Activated naive CD4-positive, alpha-beta T cell treated with Interleukin-2 at 50 U/mL for 16 hours (primary cell): ENCODE measurements at places on chromosomes 2 and 18.

DNA sequence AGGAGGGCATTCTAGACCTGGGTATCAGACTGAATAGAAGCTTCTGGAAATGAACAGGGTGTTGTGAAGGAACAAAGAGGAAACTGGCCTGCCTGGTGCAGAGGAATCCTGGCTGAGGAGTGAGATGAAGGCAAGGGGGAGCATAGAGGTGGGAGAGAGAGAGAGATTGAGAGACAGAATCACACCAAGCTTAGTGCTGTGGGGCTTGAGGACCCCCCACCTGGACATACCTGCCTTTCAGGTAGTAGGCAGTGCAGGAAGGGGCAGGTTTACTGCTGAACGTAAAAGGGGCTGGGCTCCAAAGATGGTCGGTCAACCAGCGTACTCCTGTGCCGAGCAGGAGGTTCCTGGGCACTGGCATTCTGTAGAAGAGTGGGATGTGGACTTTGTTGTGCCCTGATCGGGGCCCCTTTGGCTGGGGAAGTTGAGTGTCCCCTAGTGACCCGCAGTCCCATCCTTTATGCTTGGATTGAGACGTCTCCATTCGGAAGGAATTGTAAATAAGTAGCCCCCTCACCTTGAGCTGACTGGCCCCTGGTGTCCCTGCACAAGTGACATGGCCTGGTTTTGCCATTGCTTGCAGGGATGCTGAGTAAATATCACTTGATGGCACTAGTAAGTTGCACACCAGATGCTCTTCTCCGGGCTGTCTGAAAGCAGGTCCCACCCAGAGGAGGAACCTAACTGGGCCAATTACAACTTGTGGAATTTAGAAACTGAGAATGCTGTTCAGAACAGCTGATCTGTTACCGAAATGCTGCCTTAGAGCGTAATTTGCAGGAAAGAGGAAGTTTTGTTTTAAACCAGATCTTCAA is 1.4 kb downstream of the UBE2F start:
- peak; percentile 34 for DNase-seq

DNA sequence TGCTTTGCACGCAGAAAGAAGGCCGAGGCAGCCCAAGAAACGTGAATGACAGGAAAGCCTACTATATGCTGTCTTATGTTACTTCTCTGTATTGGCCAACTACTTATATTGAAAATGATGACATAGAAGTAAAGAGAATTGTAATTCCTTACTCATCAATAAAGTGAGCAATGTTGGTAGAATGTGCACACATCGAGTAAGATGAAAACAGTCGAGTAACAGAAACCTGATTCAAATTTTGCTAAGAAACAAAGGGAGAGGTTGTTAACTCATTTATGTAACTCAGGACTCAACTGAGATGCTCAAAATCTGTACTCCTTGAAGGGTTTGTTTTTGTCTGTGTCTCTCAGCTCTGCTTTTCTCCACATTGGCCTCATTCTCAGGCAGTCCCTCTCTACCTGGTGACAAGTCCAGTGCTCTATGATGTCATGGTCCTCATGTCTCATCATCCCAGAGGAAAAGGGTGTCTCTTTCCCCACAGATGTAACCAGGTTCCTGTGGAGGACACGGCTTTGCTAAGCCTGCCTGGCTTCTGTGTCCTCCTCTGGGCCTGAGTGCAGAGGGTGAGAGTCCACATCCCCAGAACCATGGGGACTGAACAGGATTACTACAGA is 30.3 kb upstream of the CCDC93 start:
- DNase-seq: no peak

- no peak for DNase-seq
Observed at GRCh38 chr2:62593825-62594224, 87.8 kb upstream of the TMEM17 start.

GRCh38 chr2:156883804-156884203 is 373.7 kb upstream of the GALNT5 start:
- no peak for DNase-seq

DNA sequence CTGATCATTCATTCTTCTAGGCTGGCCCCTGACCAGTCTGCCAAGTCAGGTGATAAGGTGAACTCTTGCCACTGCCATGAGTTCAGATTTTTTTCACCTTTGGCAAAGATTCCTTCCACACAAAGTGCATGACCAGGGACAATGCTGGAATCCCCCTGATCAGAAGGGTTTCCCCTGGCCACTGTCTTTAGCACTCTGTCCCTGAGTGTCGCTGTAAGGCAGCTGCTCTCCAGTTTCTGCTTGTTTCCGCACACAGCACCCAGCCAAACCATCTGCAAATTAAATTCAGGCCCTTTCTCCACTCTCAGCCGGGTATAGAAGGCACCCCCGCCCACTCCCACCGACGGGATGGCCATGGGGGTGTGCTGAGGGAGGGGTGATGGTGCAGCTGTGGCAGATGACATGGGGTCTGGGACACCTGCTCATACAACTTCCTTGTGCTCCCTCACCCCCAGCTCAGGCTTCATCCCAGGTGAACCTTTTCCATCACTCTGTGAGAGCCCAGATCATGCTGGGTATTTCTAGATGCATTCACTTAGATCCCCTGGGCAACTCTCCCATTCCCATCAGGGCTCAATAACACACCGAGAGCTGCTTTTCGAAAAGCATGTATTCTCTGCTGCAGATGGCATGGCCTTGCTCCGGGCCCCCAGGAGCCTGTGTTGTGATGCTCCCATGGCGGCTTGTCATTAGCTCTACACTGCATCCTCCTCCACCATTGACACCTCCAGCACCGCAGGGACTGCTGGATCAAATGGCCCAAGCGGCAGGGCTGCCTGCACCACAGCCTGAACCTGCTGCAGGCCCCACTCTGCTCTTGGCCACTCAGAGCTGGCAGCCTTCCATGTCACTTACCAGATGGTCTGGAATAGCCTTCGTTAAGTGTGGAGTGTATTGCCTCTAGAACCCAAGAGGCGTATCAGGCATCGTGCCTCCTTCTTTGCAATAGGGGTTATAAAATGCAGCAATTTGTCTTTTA is 52.3 kb upstream of the ROCK2 start:
- no peak for DNase-seq

DNA sequence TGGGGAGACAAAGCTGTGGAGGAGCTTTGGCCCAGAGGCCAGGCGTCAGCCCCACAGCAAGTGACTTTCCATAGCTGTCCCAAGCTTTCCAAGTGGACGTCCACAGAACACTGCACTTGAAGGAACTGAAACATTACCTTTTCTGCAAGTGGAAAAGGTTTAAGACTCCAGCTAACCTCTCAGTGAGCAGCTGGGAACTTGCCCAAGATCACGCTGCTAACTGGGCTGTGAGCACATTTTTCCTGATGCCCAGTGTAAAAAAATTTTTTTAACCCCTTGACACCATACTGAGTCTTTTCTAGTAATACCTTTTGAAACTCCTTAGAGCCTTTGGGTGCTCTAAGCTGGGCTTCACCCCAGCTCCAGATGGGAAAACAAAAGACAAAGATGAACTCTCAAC is 256.7 kb downstream of the HAUS1 start:
- DNase-seq: no peak

- DNase-seq: no peak
Observed at GRCh38 chr2:28768422-28768821, 16.8 kb downstream of the PPP1CB start.

DNA sequence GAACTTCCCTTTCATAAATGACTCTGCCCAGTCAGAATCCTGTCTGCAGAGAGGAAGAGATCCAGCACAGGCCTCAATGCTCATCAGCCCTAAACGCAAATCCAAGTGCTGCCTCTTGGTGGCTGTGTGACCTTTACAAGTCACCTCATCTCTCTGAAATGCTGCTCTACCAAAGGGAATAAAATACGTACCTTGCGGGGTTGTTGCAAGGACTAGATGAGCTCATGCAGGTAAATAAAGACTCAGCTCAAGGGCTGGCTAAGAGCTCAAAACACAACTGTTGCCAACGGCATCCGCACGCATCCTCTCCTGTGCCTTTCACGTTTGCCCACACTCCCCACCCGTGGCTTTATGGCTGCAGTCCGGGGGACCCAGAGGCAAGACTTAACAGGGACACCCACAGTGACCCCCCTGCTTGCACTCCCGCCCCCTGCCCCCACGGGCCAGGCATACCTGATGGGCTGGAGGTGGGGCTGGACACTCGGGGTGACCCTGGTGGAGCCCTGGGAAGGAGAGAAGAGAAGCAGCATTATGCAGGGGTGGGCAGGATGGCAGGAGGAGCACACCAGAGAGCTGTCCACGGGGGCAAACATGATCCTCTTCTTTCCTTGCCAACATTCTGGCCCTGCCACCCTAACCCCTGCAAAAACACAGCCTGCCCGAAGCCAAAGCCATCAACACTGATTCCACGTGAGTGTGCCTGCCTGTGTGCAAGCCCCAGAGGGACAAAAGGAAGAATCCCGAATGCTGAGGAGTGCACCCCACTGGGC is 102.6 kb downstream of the TNS1 start:
- no peak for DNase-seq
